A673 (cell line): ENCODE measurements at places on chromosomes 2 and 18. TPM values are rescaled to one million over a fixed set of nuclear protein-coding genes. Genes with fewer than 3 reads are reported as not detected.

PSMA8 gene
- total RNA-seq = not detected in 2 replicates

DNA sequence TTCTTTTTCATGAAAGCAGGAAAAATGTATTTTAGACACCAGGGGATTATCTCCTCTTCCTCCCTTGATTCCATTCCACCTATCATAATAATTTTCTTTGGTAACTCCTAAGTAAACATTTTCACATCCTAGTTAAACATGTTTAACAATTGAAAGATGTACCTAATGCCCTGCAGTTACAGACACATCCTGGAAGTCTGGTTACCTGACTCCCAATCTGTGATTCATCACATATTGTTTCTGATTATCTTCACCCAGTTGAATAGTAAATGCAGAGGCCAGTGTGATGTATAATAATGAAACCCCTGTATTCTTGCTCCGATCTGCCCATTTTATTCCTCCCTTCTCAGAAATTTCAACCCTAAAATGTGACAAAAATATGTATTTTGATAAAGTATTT lies 1237.6 kb upstream of the LRRTM1 start:
- no peak overlapping the region for H3K4me3 ChIP-seq
- no peaks in the 10 kb centered on the region for H3K36me3 ChIP-seq
- DNase-seq = no peak
- H3K27me3 ChIP-seq = no peaks in the 10 kb centered on the region
- H3K27ac ChIP-seq = no peak overlapping the region
- H3K4me1 ChIP-seq = no peaks in the 10 kb centered on the region

POTEE gene
- 0.07 and 0.09 TPM in 2 replicates for total RNA-seq

CTIF gene
- total RNA-seq = 23.5 and 29.8 TPM in 2 replicates
